ENCODE measurements at places on chromosomes 2 and 18. TPM values are rescaled to one million over a fixed set of nuclear protein-coding genes. Genes with fewer than 3 reads are reported as not detected.

- DNase-seq: no peak
Measured at GRCh38 chr2:178266445-178266844, 72.1 kb downstream of the OSBPL6 start.

- DNase-seq: no peak
Measured at GRCh38 chr2:238063414-238064189, 2.8 kb downstream of the SCLY start.

- no peak for DNase-seq
Measured at GRCh38 chr18:5969989-5970403, 74.7 kb upstream of the TMEM200C start.

GRCh38 chr2:195022508-195022830 is 634.6 kb upstream of the SLC39A10 start:
- DNase-seq: no peak

- no peak for DNase-seq
Measured at GRCh38 chr2:221264318-221264717, 307.8 kb downstream of the EPHA4 start.

DNA sequence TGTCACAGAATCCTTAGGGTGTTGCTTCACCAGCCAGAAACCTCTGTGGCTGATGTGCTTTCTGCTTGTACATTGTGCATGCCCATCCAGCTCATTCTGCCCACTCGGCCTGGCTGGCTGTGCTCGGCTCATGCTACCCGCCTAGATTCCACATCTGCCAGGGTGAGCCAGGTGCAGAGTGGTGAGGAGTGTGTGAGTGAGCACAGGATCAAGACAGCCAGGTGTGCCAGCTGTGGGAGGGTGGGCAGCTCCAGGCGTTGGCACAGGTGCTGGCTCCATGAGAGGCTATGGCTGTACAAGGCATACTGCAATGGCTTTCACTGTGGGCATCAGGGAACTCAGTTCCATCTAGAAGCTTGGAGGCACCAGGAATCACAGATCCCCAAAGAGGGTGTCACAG is 1321.8 kb upstream of the CRIM1 start:
- DNase-seq: no peak

DNA sequence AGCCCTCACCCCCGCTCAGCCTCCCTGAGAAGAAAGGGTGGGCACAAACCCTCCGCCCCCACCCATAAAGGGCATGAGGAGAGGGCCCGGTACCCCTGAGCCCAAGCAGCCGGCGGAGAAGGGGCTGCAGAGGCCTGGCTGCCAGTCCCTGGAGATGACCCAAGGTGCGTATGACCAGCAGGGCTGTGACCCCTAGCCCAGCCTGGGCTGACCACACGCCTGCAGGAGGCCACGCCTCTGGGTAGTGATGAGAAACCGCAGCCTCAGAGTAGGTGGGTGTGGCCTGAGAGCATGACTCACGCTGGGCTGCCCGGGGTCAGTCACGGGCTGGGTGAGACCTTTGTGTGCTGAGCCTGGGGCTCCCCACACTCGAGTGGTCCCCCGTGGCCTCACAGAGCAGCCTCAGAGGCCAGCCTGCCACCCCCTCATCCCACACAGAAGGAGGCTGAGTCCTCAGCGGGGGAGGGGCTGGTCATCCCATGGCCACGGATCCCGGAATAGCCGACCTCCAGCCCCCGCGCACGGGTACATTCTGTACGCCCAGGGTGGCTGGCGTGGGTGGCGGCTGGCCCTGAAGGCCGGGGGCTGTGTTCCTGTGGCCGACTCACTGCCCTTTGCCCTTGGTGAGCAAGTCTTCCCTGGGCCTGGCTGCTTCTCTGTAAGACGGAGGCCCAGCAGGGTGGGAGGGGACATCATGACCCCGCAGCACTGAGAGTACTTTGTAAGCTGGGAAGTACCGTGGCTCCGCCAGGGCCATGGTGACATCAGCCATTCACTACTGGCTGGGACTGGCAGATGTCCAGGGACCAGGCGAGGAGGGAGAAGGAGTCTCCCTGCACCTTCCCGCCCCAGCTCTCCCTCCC is 110.8 kb upstream of the OTOS start:
- DNase-seq: peak; percentile 65

- DNase-seq: no peak
Measured at GRCh38 chr18:55997151-55997561, 409.2 kb upstream of the TCF4 start.

DNA sequence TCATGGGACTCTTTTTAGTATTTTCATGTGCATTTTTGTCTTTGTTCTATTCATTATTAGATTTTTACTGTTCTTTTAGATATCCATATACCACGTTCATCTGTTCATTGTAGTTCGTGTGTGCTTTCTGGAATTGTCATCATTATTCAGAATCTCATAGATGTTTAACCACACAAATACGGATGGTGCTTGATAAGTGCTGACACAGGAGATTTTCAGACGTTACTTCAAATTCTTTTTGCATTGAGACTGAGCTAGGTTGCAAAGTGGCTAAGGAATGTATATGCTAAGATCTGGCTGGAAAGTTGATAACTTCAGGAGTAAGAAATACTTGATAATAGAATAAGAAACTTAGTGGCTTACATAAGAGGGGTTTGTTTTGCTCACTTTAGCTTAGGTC is 153.6 kb downstream of the CTNNA2 start:
- no peak for DNase-seq

KATNAL2 gene
- 7.3 TPM for polyA plus RNA-seq

TCF23 gene
- 0.13 TPM for polyA plus RNA-seq
